ENCODE measurements at places on chromosomes 6 and 20. TPM values are rescaled to one million over a fixed set of nuclear protein-coding genes. Genes with fewer than 3 reads are reported as not detected.

GRCh38 chr6:132380358-132381029, 20.8 kb downstream of the MOXD1 start:
- no peaks in the 10 kb centered on the region for H3K4me1 ChIP-seq
- DNase-seq = no peak
- no peaks in the 10 kb centered on the region for H3K36me3 ChIP-seq
- peaks cover 18% of the 10 kb centered on the region for H3K27me3 ChIP-seq
- H3K27ac ChIP-seq = no peak overlapping the region
- no peak overlapping the region for H3K4me3 ChIP-seq

DNA sequence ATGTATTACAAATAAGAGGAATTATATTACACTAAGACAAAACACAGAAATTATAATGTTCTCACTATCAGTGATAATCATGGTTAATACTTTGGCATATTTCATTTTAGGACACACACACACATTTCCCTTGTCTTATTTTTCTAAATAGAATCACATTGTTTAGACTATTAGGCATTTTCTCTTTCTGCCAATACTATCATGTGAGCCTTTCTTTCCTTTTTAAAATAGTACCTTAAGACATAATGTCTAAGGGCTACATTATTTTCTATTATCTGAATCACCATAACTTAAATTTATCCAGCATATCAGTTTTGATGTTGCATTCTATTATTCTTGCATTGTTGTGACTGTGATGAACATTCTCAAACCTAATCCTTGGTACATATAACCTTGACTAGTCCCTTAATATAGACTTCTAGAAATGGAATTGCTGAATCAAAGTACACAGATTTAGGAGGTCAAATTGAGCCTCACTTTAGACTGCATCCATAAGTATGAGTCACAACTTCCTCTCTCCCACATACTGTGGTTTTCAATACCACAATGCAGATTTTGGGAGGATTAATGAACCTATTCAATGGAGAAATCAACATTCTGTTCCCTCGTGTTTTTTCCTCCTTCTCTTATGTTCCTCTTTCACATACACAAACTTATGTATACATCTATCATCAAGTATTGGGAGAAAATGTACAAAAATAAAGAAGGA, 212.6 kb downstream of the MOXD1 start:
- H3K27me3 ChIP-seq = no peaks in the 10 kb centered on the region
- no peak overlapping the region for H3K27ac ChIP-seq
- H3K4me1 ChIP-seq = no peaks in the 10 kb centered on the region
- no peaks in the 10 kb centered on the region for H3K36me3 ChIP-seq
- no peak overlapping the region for H3K4me3 ChIP-seq
- DNase-seq = no peak

CTAGE9 gene
- total RNA-seq = not detected

DNA sequence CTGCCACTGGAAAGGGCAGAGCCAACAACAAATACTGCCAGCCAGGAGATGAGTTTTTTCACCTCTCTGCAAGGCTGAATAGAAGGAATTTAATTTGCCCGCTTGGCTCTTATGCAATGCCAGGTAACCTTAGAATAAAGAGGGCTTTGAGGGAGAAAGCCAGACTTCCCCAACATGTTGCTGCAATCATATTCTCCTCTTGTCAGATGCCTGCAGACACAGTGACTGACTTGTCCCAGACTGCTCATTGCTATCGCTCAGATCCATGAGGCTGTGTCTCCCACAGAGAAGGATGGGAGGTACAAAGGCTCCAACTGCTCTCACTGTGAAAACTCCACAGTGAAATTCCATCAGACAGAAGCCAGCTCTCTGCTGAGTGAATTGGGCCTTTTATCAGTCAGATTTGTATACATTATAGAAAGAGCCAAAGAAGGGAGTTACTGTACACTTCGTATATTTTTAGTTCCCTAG, 517.0 kb upstream of the ID4 start:
- DNase-seq = no peak
- no peak overlapping the region for H3K27ac ChIP-seq
- no peak overlapping the region for H3K4me3 ChIP-seq
- no peaks in the 10 kb centered on the region for H3K27me3 ChIP-seq

DNA sequence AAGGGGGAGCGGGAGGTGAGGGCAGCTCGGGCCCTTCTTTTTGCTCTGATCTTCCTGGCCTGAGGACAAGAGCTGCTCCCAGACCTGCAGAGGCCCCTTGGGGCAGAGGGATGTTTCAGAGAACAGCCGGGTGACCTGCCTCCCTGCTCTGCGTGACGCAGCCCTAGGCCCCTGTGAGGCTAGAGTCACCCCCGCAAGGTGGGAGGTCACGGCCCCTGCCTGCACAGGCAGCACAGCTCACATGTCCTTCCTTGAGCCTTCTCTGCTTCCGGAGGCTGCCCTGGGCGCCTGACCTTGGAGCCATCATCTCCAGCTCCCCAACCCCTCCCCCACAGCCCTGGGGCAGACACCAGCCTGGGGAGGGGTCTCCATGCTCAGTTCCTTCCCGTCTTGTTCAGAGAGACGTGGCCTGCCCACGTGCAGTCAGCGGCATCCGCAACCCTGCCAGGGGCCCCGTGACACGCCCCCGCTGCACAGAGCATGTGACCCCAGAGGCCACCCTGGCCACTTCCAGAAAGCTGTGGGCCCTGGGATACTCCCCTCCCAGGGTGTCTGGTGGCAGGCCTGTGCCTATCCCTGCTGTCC, at the start of gene BIRC7:
TSS of gene BIRC7 (plus strand) at position 507 of the 585 bp plus-strand sequence. CDS start 192 bp downstream, outside the sequence.
- no peak for DNase-seq
- H3K27ac ChIP-seq = no peak within 1 kb of the TSS
- H3K4me3 ChIP-seq = no peak within 1 kb of the TSS
- peaks cover 19% of the 10 kb centered on the region for H3K27me3 ChIP-seq
- no peaks in the 10 kb centered on the region for H3K36me3 ChIP-seq

BPIFB1 gene
- total RNA-seq = not detected

- DNase-seq = no peak
- H3K27ac ChIP-seq = no peak overlapping the region
- H3K4me3 ChIP-seq = no peak overlapping the region
Measured at GRCh38 chr20:20573797-20574196, 138.6 kb downstream of the RALGAPA2 start.

DNA sequence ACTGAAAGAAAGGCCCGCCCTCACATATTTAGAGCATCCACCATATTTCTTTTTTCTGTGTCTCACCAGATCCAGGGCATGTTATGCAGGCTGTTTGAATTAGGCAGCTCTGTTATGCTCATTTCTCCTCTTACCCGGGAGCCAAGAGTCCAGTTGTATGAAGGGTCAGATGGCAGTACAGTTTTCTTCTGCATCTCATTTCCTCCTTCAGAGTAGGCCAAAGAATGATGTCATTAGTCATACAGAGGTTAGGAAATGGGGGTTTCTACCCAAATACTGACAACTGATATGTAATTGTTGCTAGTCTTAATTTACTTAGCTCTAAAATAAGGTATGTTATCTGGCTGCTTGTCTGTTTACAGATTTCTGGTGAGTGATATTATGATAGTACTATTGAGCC, 130.8 kb downstream of the SOBP start:
- no peak overlapping the region for H3K4me3 ChIP-seq
- H3K4me1 ChIP-seq = peaks cover 22% of the 10 kb centered on the region
- peaks cover 8% of the 10 kb centered on the region for H3K27me3 ChIP-seq
- H3K27ac ChIP-seq = no peak overlapping the region
- no peak for DNase-seq

DNA sequence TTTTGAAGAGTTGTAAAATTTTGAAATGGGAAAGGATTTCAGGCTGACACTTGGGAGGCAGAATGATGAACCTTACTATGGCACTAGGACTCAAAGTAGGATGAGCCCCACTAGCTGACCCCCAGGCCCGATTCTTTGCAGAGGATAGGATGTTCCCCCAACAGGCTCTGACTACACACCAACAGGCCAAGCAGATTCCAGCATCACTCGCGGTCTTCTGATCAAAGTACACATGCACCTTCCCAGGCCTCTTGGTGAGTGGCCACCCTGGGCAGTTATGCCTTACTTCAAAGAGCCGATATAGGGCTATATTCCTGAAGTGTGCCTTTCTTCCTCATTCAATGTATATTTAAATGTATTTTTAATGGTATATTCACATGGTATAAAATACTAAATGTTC, 117.6 kb upstream of the TMEM181 start:
- H3K4me3 ChIP-seq = no peak overlapping the region
- peaks cover 5% of the 10 kb centered on the region for H3K4me1 ChIP-seq
- H3K27ac ChIP-seq = no peak overlapping the region
- H3K27me3 ChIP-seq = no peaks in the 10 kb centered on the region

ADGB gene
- total RNA-seq = not detected

ASIP gene
- not detected for total RNA-seq

ZC3H12D gene
- total RNA-seq = 16.0 TPM

GRCh38 chr6:16124198-16125180, 4.4 kb upstream of the MYLIP start:
- no peak overlapping the region for H3K27ac ChIP-seq
- no peak for DNase-seq
- no peak overlapping the region for H3K4me3 ChIP-seq
- no peaks in the 10 kb centered on the region for H3K27me3 ChIP-seq

BFSP1 gene
- 0.14 TPM for total RNA-seq

ZSCAN12 gene
- 9.9 TPM for total RNA-seq

GRCh38 chr6:126873351-126873750, 245.1 kb upstream of the RSPO3 start:
- DNase-seq = no peak
- H3K27ac ChIP-seq = no peak overlapping the region
- H3K27me3 ChIP-seq = no peaks in the 10 kb centered on the region
- no peak overlapping the region for H3K4me3 ChIP-seq
- H3K4me1 ChIP-seq = no peaks in the 10 kb centered on the region

DNA sequence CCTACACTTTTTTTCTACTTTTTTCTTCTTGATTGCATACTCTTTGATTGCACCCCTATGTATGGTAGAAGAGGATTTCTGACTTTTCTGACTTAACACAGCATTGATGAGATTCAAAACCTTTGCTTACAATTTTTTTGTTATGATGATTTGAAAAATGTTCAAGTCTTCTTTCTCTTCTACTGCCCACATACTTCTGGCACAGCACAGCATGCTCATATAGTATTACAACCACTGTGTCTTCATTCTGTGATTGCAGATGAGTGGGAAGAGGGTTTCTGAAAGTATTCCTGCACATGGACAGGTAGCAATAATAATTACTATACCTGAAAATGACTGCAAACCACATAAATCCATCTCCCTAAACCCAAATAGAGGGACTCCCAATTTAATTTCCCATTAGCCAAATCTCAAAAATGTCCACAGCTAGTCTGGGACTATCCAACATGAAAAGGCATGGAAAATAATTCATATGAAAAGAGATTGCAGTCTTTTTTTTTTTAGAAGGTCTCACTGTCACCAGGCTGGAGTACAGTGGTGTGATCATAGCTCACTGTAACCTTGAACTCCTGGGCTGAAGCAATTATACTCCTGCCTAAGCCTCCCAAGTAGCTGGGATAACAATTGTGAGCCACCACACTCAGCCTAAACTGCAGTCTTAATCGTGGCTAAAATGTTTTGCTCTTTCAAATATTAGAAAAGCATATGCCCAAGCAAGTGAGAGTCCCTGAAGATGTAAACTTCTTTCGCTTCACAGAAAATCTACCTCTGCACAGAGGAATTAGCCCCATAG, 15.9 kb upstream of the TENT5A start:
- H3K27ac ChIP-seq = no peak overlapping the region
- H3K4me3 ChIP-seq = no peak overlapping the region
- H3K36me3 ChIP-seq = no peaks in the 10 kb centered on the region
- peaks cover 15% of the 10 kb centered on the region for H3K4me1 ChIP-seq
- peaks cover 9% of the 10 kb centered on the region for H3K27me3 ChIP-seq

- H3K27me3 ChIP-seq = no peaks in the 10 kb centered on the region
- H3K36me3 ChIP-seq = no peaks in the 10 kb centered on the region
- H3K4me1 ChIP-seq = no peaks in the 10 kb centered on the region
- H3K4me3 ChIP-seq = no peak overlapping the region
- no peak for DNase-seq
Measured at GRCh38 chr6:119985952-119986736, 636.6 kb upstream of the MAN1A1 start.

DNA sequence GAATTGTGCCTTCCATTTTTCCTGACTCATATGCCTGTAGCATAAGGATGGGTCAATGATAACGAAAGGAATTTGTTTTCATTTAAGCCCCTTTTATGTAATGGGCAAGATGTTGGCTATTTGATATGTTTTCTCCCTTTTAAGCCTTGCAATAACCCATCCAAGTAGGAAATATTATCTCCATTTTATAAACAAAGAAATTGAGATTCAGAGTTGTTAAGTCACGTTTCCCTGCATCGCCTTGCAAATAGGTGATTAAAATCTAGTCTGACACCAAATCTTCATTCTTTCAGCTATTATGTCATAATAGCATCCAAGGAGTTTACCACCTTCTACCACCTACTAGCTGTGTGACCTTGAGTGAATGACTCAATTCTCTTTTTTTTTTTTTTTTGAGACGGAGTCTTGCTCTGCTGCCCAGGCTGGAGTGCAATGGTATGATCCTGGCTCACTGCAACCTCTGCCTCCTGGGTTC, 7.0 kb downstream of the HNF4A start:
- no peak for DNase-seq
- peaks cover 21% of the 10 kb centered on the region for H3K27me3 ChIP-seq
- H3K36me3 ChIP-seq = no peaks in the 10 kb centered on the region
- H3K27ac ChIP-seq = no peak overlapping the region
- H3K4me1 ChIP-seq = no peaks in the 10 kb centered on the region
- H3K4me3 ChIP-seq = no peak overlapping the region

DNA sequence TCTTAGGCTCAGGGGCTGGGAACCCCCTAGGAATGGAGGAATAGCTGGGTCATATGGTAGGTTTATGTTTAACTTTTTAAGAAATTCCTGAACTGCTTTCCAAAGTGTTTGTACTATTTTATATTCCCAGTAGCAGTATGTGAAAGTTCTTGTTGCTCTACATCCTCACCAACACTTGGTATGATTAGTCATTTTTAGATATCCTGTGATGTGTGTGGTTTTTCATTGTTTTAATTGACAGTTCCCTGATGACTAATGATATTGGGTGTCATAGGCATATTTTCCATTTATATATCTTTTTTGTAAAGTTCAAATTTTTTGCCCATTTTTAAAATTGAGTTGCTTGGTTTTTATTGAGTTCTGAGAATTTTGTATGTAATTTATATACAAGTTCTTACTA, 72.3 kb downstream of the SLC16A10 start:
- DNase-seq = no peak
- H3K27me3 ChIP-seq = peaks cover 14% of the 10 kb centered on the region

SEMG1 gene
- total RNA-seq = not detected

DNA sequence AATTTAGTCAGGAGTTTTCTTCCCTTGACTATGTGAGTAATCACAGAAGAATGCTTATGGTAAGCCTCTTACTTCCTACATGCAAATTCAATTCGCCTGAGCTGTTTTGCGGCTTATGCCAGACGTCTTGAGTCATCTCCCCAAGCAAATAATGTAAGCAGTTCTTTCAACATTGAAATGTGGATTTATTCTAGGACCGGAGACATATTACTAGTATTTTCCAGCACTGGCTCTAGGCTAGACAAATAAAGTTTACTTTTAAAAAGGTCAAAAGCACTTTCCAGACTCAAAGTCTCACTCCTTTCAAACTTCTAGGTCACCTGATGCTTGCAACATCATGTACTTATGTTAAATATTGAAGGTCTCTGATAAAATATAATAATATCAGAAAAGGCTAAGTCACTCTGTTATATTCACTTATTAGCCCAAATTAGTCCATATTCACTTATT, 38.1 kb upstream of the NOX3 start:
- no peaks in the 10 kb centered on the region for H3K4me1 ChIP-seq
- no peaks in the 10 kb centered on the region for H3K27me3 ChIP-seq
- no peak overlapping the region for H3K27ac ChIP-seq
- no peak for DNase-seq
- H3K4me3 ChIP-seq = no peak overlapping the region
- H3K36me3 ChIP-seq = no peaks in the 10 kb centered on the region

- no peaks in the 10 kb centered on the region for H3K36me3 ChIP-seq
- no peaks in the 10 kb centered on the region for H3K4me1 ChIP-seq
- DNase-seq = no peak
- H3K27ac ChIP-seq = no peak overlapping the region
Measured at GRCh38 chr20:11551479-11551878, 366.2 kb upstream of the BTBD3 start.
